Muscle of leg (tissue), 16 donors: ENCODE measurements at places on chromosomes 12 and 14. TPM values are rescaled to one million over a fixed set of nuclear protein-coding genes. Genes with fewer than 3 reads are reported as not detected.

The FAR2 gene
- polyA plus RNA-seq, result 10.2 TPM

The OVCH1 gene
- polyA plus RNA-seq, result 1.2 TPM

The HOXC12 gene
- polyA plus RNA-seq, result 0.07 TPM

The TBX3 gene
- polyA plus RNA-seq, result 26.0 TPM

The DNAJC22 gene
- 0.13 TPM for polyA plus RNA-seq

The CIROP gene
- polyA plus RNA-seq, result not detected

The LMO3 gene
- polyA plus RNA-seq, result 2.2 TPM

The PCED1B gene
- polyA plus RNA-seq, result 0.80 TPM

The SERPINA10 gene
- 0.19 TPM for polyA plus RNA-seq

The KLHL33 gene
- polyA plus RNA-seq, result 2.5 TPM

The ATG14 gene
- polyA plus RNA-seq, result 13.6 TPM
